ENCODE measurements at places on chromosomes 3 and 15. TPM values are rescaled to one million over a fixed set of nuclear protein-coding genes. Genes with fewer than 3 reads are reported as not detected.

CAMKV gene
- not detected for total RNA-seq

ECE2 gene
- total RNA-seq = not detected

LARP6 gene
- 61.9 TPM for total RNA-seq

PEX5L gene
- total RNA-seq = not detected

CEP152 gene
- 5.4 TPM for total RNA-seq

IL17RD gene
- 2.7 TPM for total RNA-seq

Measured in smooth muscle cell of the coronary artery (primary cell).